Fibroblast of skin of left quadriceps (primary cell): ENCODE measurements at places on chromosomes 16 and 17.

DNA sequence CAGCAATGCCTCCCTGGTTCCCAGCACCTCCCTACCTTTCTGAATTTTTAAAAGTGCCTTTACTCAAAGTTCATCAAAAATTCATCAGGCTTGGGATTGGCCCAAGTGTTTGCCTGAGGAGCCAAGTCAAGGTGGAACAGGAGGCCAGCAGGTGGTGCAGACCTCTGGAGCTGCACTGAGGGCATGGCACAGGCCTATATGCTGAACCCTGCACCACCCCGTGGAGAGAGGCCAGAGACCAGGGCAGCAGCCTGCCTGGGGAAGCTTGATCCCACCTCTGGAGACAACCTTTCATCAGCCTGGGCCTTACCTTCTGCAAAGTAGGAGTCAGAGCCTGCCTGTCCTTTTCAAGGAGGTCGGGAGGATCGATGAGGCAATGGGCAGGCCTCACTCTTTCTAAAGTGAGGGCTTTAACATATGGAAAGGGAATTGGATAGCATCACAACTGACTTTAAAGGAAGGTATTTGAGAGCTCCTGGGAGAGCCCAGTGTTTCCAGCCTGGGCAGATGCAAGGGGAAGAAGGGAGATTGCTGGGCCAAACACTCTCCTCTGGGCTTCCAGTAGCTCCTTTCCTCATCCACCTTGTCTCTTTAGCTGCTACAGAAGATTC, 31.8 kb upstream of the TMEM132E start:
- DNase-seq = no peak

DNA sequence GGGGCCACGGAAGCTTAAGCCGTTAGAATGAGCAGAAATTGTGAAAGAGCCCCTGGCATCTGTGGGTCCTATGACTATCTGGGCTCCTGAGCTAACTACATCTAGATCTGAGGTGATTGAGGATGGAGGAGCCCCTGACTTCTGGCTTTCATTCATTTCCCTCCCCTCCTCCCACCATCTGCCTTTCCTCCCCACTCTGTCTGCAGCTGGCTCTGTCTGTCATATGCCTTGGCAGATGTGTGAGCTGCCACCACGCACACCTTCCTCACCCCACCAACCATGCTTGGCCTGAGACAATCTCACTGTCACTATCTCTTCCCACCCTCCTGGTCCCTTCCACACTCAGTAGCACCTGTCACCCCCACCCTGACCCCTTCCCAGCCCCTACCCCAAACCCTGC, 5.1 kb downstream of the CD300E start:
- DNase-seq = no peak

- DNase-seq = peak; percentile 15
Observed at GRCh38 chr17:70420861-70421445, 251.6 kb downstream of the KCNJ2 start.

GRCh38 chr17:16282522-16282921, 65.5 kb downstream of the PIGL start:
- peak; percentile 70 for DNase-seq

- DNase-seq = no peak
Observed at GRCh38 chr16:71893888-71894228, 1.5 kb upstream of the IST1 start.

DNA sequence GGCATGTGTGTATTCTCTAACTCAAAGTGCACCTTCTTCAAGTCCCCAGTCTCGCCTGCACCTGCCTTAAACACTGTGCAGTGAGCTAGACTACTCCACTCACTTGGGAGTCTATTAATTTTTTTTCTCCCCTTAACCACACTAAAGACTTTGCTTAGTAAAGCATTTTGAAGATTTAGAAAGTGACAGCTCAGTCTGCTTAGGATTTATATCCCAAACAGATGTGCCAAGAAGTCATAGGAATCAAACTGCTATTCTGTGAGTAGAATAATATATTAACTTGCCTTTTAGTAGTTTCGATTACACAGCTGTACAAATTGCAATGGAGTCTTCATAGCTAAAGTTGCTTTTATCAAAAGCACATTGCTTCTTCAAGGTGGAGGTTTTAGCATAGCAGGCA, 47.2 kb upstream of the MED13 start:
- no peak for DNase-seq

DNA sequence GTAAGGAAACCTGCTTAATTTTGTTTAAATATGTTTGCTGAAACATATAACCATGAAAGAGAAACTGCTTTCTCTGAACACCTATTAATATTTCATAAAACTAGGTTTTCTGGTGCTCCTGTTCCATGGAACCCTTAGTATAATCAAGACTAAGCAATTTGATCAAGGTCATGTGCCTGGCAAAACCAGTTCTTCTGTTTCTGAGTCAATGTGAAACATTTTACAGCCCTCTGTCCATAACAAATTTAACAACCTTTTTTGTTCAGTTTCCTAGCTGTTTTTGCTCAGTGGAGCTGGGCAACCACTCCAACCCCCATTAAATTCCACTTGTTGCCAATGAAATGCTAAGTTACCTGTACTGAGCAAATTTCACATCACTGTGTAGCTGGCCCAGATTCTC, 344.0 kb downstream of the CA10 start:
- DNase-seq = no peak

- DNase-seq = no peak
Observed at GRCh38 chr17:75417054-75417580, 11.6 kb upstream of the GRB2 start.

DNA sequence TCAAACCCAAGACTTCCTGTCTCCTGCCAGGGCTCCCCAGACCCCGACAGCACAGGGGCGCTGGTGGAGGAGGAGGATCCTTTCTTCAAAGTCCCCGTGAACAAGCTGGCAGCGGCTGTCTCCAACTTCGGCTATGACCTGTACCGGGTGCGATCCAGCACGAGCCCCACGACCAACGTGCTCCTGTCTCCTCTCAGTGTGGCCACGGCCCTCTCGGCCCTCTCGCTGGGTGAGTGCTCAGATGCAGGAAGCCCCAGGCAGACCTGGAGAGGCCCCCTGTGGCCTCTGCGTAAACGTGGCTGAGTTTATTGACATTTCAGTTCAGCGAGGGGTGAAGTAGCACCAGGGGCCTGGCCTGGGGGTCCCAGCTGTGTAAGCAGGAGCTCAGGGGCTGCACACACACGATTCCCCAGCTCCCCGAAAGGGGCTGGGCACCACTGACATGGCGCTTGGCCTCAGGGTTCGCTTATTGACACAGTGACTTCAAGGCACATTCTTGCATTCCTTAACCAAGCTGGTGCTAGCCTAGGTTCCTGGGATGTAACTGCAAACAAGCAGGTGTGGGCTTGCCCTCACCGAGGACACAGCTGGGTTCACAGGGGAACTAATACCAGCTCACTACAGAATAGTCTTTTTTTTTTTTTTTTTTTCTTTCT, 8.1 kb downstream of the SERPINF1 start:
- DNase-seq = no peak

GRCh38 chr16:50615891-50616290, 65.2 kb downstream of the SNX20 start:
- DNase-seq = no peak

DNA sequence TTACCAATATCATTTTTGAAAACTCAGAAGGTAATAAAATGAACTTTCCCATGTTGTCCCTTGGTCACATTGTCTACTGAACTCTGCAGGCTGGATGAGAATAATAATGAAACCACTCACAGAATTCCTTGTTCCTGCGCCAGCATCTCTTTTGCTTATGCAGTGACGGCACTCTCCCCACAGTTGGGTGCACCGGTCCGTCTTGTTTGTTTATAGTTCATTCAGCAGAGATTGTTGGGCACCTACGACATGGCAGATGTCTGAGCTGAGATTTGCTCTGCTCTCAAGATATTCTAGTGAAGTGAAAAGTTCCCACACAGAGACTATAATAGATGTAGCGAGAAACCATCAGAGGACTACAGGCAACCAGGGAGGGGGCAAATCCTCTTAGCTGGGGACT, 375.7 kb upstream of the CDH11 start:
- no peak for DNase-seq

GRCh38 chr16:554640-555365, 5.4 kb upstream of the PRR35 start:
- DNase-seq = no peak

GRCh38 chr17:66755101-66755943, 79.6 kb upstream of the CACNG5 start:
- no peak for DNase-seq

- no peak for DNase-seq
Observed at GRCh38 chr16:7548796-7549318, 216.2 kb downstream of the RBFOX1 start.
